ENCODE measurements at places on chromosomes 16 and 17.

DNA sequence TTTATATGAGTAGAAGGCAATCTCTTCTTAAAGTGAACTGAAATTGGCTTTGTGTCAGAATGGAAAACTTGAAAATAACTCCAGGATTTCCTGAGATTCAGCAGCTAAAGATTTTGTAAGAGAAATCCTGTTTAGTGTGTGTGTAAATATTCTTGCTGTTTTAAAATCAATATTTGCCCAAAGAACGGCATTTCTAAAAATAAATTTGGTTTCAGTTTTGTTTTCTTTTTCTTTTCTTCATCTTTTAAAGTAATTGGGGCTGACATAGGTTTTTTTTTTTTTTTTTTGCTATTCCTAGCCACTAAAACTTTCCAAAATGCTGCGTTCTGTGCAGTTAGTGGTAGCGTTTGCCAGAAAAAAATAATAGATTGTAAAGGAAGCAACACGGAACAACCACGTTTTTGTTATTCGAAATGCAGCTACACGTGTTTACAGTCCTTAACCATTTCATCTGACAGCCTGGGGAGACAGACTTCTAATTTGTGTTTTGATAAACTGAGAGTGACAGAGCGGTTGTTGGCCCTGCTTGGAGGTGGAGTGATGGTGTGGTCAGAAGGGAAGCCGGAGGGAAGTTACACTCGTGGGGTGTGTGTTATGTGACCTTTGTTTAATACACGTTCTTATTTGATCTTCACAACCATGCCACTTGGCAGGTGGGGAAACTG, 21.6 kb upstream of the SMPD3 start:
- no peak for DNase-seq

DNA sequence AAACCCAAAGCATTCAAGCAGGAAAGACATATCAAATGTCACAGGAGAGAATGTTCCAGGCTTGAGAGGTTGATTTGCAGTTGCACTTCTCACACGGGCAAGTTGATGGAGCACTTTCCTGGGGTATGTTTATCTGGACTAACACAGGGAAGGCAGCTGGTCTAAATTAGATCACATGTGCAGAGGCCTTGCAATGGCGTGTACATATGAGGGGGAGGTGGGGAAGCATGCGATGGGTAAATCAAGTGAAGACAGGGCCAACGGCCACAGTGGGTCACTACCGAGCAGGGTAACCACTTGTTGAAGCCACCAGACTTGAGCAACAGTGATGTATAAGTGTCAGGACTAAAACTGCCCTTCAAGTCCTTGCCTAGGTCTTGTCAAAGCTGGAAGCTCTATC, 156.6 kb upstream of the MAF start:
- no peak for DNase-seq

- no peak for DNase-seq
These were observed 116.4 kb downstream of the HS3ST3A1 start for GRCh38 chr17:13485327-13485726.

DNA sequence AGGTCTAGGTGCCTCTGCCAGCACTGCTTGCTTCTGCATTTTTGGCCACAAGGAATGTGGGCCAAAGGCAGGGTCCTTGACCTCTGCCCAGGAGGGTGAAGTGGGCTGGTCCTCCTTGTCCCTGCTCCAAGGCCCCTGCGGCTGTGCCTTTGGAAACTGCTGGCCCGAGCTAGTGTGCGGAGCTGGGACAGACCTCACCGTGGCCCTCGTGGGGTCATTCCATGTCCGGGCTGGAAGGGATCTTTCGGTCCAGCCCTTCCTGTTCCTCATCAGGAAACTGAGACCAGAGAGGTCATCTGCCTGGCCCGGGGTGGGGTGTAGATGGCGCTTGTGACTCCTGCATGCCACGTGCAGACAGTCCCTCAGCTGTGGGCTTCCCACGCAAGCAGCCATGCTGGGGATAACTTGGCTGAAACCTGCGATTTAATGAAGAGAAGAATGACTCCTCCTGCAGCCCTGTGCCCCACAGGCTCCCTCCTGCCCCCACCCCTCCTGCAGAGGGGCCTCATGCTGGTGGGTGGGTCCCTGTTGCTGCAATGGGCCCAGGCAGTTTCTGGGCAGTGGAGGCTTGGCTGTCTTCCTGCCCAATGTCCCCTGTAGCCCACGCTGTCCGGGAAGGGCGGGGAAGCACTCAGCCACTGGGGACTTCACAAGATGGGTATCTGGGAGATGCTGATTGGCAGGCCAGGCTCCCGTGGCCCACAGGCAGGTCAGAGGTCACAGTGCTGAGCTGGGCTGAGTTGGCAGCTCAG, 245.2 kb downstream of the SEC14L1 start:
- DNase-seq: no peak

GRCh38 chr16:86406056-86406455, 104.3 kb upstream of the FOXF1 start:
- DNase-seq: no peak

- DNase-seq: no peak
These were observed 7.5 kb upstream of the CES3 start for GRCh38 chr16:66953462-66954096.

DNA sequence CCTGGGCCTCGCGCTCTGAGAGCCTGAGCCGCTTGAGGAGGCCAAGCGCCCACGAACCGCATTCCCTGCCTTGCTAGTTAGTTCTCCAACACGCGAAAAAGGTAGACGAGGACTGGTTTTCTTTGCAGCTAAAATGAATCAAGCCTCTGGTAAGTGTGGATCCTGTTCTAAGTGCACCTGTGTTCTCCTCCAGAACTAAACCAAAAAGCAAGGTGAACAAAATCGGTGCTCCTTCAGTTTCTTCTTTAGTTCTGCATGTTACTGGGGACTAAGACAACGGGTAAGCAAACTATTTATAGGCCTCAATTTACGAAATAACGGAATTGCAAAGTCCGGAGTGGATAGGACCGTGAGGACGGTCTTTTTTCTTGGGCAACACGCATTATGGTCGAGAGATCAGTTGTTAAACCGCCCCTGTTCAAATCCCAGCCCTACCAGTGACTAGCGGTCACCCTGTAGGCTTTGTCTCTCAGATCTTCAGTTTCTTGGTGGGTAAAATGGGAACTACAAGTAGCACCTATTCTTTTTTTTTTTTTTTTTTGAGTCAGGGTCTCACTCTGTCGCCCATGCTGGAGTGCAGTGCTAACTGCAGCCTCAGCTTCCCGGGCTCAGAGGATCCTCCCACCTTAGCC, 993 bp upstream of the ANKRD11 start:
- DNase-seq: no peak

DNA sequence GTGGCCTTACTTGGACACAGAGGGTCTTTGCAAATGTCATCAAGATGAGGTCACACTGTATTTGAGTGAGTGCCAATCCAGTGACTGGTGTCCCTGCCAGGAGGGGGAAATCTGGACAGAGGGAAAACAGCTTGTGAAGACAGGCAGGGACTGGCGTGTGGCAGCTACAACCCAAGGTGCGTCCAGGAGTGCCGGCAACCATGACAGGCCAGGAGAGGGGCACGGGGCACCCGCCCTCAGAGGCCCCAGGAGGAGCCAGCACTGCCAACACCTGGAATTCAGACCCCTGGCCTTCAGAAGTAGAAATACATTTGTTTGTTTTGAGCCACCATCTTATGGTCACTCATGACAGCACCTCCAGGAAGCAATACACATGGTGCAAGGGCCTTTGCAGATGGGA, 225.7 kb downstream of the CPPED1 start:
- no peak for DNase-seq

GRCh38 chr16:83762141-83762991, 45.4 kb upstream of the HSBP1 start:
- no peak for DNase-seq

DNA sequence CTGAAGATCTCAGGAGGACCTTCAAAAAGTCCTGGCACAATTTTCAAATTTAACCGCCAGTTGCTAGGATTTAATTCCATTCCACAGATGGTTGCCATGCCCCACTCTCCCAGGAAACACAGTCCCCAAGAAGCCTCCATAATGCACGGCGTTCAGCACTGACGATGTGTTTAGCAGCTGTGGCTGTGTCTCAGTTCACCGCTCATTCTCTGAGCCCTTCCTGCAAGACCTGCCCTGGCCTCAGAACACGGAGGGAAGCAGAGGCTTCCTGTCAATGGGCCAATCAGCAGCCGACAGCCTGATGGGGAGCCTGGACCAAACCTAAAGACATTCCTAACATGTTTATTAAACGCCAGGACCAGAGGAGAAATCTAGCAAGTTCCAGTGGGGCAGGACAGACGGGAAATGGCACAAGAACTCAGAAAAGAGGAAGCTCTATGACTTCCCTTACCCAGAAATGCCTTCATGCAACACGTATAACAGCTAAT, 4.9 kb downstream of the MYLK3 start:
- DNase-seq: no peak

DNA sequence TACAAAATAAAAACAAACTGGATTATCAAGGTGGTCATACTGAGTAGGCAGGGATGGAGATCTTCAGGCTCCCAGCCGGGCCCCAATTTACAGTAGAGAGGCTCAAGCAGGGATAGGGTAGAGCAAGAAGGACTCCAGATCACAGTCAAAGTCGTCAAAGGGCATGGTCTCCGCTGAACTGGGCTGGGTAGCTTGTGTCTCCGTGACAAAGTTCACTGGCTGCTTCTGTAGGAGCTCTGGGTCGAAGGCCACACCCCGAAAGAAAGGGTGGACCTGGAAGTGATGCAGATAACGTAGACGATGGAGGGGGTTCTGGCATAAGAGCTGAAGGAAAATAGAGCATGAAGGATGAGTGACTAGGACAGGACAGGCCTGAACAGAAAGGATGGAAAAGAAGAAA, 3.6 kb downstream of the RSKR start:
- no peak for DNase-seq

GRCh38 chr16:22324787-22325597, 27.8 kb downstream of the POLR3E start:
- no peak for DNase-seq

DNA sequence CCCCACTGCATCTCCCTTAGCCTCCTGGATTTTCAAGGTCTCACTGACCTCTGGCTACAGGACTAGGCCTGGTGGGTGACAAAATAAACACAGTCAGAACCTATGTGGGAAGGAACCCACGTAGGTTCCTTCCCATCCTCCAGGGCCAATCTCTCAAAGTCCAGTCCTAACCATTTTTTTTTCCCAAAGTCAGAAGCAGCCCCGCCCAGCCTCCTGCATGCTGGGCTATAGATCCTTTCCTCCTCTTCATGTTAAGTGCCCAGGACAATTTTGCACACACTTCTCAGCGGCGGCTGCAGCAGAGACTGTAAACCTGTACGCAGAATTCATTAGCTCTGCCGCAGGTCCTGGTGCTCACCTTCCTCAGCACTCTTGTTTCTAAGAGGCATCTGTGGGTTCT, 285.8 kb downstream of the NPIPA8 start:
- DNase-seq: no peak

- no peak for DNase-seq
These were observed 94.9 kb downstream of the TOX3 start for GRCh38 chr16:52451971-52452421.

GRCh38 chr16:149024-149660, 3.3 kb upstream of the HBZ start:
- no peak for DNase-seq

DNA sequence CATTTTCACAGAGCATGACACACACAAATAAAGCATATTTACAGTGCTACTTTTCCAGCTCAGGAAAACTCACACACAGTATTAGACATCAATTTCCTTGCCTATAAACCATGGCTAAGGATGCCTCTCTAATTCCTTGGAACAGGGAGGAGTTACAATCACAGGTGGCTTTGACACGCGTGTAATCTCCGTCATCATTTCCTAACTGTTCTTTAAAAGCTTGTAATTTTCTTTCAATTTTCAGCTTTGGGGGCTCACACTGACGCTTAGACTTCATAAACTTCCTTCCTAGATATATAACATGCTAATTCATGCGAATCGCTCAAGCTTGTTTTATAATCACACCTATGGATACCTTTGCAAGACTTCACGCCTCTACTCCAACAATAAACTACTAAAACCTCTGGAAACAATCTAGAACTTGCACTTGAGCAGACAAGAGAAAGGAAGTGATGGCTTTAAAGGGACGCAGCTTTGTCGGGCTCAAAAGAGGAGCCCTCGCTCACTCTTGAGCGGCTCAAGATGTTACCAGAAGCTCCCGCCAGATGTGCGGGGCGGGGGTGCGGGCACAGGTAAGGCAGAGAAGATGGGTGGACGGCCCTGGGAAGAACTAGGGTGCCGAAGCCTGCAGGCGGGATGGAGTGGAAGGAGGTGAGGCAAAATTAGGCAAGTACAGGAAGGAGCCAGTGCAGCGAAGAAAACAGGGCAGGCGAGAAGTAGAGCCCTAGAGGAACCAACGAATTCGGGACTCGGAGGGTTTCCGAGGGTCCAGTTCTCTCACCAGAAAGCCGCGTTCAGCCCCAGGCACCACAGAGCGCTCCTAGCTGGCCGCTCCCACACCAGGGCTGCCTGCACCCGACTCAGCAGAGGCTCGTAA, 631 bp downstream of the RETREG3 start:
- DNase-seq: no peak

DNA sequence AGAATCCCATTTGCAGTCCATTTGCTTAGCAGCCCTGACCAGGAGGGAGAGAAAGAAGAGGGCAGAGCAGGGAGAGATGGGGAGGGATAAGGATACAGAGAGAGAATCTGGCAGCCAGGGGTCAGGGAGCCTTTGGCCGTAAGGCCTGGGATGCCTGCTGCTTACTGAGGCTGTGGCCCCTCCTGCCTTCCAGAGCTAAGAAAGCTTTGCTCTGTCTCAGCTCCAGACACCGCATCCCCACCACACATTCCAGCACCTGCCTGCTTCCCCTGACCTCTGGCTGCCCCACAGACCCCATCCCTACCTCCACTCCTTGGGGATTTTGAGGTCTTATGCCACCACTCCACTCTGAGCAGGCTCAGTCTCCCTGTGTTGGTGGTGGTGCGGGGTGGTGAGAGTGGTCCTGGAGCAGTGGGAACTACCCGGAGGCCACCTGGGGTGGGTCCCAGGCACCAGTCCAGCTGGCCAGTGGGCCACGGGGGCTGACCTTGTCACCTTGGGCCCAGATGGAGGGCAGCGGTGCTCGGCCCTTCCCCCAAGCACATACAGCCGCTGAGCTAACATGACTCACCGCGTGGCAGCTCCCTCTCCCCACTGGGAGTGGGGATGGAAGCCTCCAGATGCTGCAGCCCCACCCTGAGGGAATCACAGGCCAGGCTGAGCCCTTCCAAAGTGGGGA, 58.3 kb downstream of the RAI1 start:
- DNase-seq: no peak

GRCh38 chr16:68065716-68066305, 19.4 kb upstream of the NFATC3 start:
- no peak for DNase-seq

DNA sequence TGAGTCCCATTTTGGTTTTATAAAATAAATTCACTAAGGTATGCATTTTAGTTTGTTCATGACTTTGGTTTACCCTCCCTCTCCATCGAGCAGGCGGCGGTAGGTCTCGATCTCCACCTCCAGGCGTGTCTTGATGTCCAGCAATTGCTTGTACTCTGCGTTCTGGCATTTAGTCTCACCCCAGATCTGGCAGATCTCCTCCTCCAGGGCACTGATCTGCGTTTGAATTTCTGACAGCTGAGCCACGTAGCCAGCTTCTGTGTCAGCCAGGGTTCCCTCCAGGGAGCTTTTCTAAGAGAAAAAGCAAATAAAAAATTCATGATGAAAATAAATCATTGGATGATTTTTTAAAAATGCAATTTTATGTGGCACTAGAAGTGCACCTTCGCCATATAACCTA, 4.2 kb downstream of the KRT24 start:
- no peak for DNase-seq
